ENCODE measurements at places on chromosomes 2 and 18.

- DNase-seq = no peak
Measured at GRCh38 chr2:174591740-174592139, 5.9 kb downstream of the WIPF1 start.

GRCh38 chr2:227973241-227973640 is 101.8 kb downstream of the DAW1 start:
- no peak for DNase-seq

GRCh38 chr2:128812183-128812940 is 493.7 kb upstream of the HS6ST1 start:
- DNase-seq = no peak

- DNase-seq = no peak
Measured at GRCh38 chr2:200136655-200137054, 169.8 kb upstream of the SPATS2L start.

DNA sequence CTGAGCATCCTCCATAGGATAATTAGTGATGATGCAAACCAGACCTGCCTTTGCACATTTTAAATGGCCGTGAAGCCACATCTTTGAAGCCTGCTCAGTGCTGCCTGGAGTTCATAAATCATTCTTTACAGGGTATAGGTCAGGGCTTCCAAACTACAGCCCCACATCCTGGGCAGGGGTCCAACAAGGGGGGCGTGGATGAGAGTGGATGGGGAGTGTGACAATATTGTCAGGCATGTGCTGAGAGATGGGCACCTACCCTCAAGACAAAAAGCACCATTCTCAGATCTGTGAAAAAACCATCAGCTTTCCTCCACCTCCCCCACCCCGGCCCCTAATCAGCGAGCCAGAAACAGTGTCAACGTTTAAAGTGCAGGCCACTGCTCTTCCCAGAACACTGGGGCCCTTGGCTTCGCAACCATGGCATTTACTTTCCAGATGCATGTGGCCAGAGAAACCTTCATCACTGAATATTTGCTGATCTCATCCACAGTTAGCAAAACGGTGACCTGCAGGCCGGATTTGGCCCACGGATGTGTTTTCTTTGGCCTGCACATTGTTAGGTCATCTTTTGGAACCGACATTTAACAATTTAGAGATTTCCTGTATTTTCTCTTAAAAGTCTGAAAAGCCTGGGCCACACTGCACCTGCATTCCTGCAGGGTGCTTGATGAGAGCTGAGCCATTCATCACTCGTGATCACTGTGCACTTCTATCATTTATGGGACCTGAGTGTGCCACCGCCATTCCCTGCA is 130.7 kb downstream of the ANKRD44 start:
- peak; percentile 83 for DNase-seq
